ENCODE measurements at places on chromosomes 2 and 18. TPM values are rescaled to one million over a fixed set of nuclear protein-coding genes. Genes with fewer than 3 reads are reported as not detected.

DNA sequence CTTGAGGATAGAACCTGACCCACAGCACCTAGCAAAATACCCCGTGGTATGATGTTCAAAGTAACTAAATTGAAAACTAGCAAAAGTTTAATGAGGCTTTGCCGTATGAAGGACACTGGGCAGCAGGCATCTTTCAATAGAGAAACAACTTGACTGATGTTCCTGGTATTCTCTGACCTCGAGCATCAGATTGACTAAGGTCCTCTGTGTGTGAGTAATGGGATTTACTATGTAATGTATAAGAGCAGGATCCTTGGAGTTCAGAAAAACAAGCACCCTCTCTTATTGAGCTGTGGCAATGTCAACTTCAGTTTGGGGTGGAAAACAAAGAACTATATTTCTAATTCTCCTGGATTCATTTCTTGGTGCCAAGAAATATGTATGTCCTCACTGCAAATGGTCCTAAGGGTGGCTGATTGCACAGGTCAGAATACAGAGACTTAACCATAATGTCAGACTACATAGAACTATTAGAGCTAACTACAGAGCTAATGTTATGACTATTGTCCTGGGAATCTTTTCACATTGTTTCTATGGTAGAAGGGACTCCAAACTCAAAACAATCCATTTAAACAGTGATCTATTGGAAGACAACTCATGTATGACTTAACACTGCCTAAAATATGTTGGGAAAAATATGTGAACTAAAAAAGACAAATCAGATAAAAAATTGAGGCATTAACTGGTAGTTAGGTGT, 4.4 kb downstream of the TNFAIP6 start:
- no peak for DNase-seq

DNA sequence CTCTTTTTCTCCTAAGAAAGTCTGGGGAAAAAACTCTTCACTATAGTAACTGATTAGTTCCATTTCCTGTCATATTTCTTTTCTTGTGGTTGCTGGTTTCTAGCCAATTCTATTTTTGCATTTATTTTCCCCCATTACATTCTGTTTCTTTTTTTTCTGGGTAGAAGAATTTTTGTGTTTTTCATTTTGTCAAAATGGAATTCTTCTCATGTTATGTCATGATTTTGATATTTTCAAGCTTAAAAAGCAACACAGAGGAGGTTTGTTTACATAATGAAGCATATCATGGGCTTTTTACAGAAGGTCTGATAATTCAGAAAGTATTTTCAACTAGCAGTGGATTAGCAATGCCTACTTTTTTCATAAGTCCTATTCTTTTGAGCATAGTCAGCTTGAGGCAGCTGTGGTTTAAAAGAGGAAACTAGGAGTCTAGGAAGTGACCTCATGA, 102.0 kb downstream of the MAP2 start:
- peak; percentile 67 for DNase-seq

GRCh38 chr2:11598228-11598731, 64.4 kb downstream of the GREB1 start:
- DNase-seq = no peak

The CCDC68 gene
- 7.3 TPM for polyA plus RNA-seq

DNA sequence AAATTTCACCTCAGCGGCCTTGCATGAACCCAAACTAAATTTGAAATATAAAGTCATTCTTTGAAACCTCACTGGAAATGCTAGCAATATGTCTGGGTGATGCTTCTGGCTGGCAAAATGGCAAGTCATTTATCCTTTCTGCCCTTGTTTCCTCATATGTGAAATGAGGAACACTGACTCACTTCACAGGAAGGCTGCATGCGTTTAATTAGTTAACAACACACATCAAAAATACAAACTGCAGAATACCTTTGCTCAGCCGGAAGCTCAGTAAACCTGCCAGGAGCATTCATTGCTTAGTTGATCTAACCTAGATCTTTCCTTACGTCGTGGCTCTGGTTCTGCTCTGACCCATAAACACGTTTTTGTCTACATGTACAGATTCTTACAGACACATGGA, 214.2 kb upstream of the ACVR2A start:
- DNase-seq = no peak

The RAB6C gene
- not detected for polyA plus RNA-seq

The KIAA2012 gene
- 0.12 TPM for polyA plus RNA-seq

DNA sequence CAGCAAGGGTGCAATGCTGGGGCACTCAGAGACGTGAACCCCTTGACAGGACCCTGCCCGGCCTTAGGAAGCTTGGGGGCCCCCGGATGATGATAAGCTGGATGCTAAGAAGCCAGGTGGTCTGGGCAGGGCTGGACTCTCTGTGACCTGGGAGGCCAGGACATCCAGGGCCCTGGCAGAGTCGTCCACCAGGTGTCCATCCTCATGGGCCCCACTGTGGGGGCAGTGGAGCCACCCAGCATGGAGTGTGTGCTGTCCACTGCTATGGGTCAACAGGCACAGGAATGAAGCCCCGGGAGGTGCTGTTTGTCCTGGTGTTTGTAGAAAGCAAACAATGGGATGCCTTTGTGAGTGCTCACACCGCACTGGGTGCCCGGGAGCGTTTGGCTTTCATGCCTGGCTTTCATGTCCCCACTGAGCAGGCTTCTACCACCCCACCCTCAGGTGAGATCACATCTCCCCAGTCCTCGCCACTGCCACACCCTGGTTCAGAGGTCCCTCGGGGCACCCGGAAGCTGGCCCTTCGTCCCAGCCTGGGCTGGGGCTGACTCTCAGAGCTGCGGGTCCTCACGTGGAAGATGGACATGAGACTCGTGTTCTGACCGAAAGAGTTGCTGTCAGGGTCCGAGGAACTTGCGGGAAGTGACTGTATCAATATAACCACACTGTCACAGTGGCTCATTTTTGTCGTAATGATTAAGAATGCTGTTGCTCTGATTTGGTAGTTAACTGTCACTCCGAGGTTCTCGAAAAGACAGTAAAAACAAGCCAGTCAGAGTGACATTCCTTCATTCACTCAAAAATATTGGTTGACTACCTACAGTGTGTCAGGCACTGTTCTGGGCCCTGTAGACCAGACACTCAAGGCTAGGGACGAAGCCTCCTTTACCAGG, 53.3 kb downstream of the INHBB start:
- DNase-seq = no peak

- DNase-seq = no peak
Observed at GRCh38 chr2:86518481-86518880, 44.8 kb downstream of the CHMP3 start.

DNA sequence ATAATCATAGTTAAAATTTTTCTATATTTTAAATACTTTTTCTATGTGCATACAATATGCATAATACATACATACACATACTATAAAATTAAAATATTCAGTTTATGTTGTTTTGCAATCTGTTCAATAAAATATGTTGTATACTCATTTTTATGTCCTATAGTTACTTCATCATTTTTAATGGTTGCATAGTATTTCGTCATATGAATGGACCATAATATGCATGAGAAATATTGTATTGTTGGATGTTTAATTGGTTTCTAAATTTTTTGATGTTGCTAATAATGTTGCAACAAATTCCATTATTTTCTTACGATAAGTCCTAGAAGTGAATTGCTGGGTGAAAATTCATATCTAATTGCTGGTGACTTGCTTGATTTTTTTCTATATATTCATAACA, 211.5 kb upstream of the GCFC2 start:
- DNase-seq = no peak

DNA sequence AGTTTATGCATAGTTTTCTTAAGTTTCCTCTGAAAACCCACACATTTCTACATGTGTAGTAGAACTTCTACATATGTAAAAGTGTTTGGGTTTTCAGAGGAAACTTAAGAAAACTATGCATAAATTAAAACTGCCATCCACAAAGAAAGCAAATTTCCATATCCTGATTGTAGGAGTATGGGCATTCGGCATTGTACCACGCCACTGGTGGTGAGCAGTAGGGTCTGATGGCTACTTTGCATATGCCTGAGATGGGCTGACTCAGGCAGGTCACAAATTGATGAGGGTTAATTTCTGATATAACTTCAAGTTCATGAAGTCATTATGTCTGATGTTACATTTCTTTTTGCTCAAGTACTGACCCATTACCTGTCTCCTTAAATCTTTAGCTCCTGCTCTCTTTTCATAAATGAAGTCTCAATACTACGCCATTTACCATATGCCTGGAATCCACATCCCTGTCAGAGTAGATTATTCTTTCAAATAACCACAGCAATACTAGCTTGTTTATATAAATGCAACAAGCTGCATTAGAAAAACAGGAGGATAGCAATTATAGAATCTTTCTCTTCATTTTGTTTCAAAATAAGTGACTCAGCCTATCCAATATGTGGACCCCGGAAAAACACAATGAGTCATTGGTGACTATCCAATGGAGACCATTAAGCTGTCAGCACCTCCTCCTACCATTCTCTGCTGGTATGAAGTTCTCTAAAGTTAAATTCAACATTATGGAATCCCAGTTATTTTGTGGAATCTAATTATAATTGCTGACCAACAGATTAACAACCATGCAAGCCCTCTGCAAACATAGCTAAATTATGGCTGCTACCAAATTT, 355.2 kb upstream of the UBE2E3 start:
- peak; percentile 67 for DNase-seq

DNA sequence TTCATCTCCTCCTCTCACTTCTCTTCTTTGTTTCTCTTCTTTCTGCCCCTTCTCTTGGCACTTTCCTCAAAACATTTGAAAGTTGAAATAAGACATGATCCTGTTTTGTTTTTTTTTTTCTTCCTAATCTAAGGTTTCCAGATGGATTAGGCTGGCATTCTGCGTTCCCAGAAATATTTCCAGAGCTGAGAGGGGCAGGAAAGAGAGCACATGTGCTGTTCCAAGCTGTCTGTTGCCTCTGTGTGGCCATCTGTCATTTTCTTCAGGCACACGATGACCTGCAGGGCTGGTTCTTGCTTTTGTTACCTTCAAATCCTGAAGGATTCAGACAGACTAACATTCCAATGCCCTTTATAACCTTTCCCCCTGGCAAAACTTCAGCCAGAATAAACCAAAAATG, 142.9 kb downstream of the RNF144A start:
- DNase-seq = no peak

DNA sequence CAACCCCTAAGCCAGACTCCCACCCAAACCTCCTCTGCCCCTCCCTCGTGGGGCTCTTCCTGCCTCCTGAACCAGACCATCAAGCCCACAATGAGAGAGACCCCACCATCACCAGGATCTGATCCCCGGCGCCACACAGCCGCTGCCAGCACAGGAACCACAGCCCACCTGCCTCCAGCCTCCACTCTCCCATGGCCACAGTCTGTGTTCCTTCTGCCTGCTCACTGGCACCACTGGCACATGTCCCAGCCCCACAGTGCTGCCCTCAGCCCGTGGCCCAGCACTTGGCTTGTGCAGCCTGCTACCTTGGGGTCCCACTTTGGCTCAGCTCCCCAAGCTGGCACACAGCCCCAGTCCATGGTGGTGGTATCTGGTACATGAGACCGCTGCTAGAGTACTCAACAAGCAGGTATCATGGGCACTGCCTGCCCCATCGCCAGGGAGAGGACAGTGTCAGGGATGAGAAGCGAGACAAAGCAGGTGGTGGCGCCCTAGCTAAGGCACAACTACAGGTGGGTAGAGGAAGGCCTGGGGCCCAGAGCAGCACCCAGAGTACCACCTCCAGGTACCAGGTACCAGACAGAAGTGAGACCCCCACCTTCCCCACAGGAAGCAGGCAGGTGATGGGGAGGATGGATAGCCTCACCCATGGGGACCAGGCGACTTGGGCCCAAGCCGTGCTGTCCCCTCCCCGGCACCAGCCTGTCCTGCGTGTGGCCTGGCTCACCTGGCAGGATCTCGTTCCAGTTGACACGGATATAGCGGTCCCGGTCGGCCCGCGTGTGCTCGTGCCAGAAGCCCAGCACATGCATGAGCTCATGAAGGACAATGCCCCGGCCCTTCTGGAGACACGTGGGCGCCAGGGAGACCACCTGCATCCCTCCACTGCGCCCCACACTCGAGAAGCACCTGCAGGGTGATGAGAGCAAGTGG, 6.2 kb downstream of the ASTL start:
- DNase-seq = no peak

The ABHD1 gene
- polyA plus RNA-seq = 0.10 TPM

DNA sequence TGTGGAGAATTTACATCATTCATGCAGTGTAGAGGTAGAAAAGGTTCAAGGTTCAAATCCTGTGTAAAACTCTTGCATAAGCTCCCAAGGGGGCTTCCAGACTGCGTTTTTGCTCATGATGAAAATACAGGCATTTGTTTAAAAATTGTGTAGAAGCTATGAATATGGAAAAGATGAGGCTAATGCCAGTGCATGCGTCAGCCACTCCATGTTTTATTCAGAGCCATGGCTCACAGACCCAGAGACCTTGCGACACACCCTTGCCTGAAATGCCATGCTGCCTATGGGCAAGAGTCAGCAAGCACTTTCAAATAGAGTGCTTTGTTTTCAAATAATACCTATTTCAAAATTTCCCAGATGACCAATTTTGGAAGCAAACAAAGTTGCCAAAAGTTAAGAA, 262.3 kb downstream of the TRIB2 start:
- DNase-seq = no peak

The CHRNG gene
- polyA plus RNA-seq = not detected

- no peak for DNase-seq
Observed at GRCh38 chr2:233063269-233063975, 3.3 kb downstream of the INPP5D start.

GRCh38 chr2:235135990-235136561, 184.3 kb downstream of the SH3BP4 start:
- peak; percentile 47 for DNase-seq

The GBX2 gene
- polyA plus RNA-seq = not detected

DNA sequence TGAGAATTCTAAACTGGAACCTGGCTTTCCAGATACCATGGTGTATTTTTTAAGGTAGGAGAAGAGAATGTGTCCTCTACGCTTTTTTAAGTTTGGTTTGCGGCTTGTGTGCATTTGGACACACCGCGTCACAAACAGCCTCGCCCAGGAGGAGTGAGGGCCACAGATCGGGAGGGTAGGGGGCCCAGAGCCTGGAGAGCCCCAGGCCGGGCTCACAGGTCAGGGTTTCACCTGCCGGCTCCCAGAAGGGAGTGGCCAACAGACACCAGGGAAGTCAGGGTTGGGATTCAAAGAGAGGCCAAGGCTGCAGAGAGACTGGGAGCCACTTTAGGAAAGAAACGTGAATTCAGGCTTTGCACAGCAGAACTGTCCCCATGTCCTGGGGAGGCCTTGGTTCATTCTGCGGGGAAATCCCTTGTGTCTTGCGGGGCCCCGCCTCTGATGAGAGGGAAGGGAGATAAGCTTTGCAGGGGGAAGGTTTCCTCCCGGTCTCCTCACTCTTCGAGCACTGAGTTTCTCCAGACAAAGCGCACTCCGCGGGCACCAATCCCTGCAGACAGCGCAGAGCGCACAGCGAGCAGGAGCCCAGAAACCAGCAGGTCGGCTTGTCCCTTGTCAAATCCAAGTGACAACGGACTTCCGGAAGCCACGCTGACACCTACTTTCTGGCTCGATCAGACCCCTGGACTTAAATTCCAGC, 2.0 kb upstream of the TUBB6 start:
- no peak for DNase-seq
